Upper lobe of right lung (tissue), 1 donor: ENCODE measurements at places on chromosomes 12 and 14.

DNA sequence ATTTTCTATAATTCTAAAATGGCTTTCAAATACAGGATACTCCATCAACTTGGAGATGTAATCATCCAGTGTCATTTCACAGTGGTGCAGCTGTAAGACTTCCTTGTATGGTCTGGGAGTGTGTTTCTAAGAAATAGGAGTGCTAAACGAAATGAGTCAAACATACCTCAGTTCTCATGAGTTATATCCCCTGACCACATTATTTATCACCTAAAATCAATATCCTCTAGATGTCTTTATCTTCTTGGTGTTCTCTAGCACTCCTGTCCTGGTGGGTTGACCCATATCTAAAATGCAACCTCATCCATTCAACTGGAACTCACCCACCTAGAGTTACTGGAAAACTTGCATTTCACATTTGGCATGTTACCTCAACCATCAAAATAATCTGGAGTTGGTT is 33.2 kb downstream of the TMEM30B start:
- no peak for DNase-seq
- no peak overlapping the region for H3K4me3 ChIP-seq
- no peaks in the 10 kb centered on the region for H3K4me1 ChIP-seq
- H3K27me3 ChIP-seq = no peaks in the 10 kb centered on the region

DNA sequence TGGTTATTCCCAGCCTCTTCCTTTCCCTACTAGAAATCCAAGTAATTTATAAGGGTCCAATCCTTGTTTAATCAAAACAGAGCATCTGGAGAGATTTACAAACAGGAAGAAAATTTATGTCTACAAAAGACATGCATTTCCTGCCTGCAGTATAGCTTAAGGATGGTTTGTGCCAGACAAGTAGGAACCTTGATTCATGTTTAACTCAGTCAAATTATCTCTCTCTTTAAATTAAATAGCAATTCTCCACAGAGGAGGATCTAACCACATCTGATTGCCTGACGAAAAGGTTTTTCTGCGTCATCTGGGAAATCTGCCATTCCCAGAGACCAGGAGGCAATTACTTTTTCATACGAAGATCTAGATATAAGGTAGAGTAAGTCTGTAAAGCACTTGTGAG is 105.2 kb downstream of the ZFC3H1 start:
- no peaks in the 10 kb centered on the region for H3K27me3 ChIP-seq
- no peak for DNase-seq
- H3K4me3 ChIP-seq = no peak overlapping the region
- no peaks in the 10 kb centered on the region for H3K36me3 ChIP-seq

- DNase-seq = no peak
- H3K27me3 ChIP-seq = no peaks in the 10 kb centered on the region
- H3K27ac ChIP-seq = no peak overlapping the region
Observed at GRCh38 chr14:73290279-73290678, 53.0 kb downstream of the PAPLN start.

GRCh38 chr14:69632164-69632563 is 20.8 kb downstream of the SUSD6 start:
- peaks cover 86% of the 10 kb centered on the region for H3K4me1 ChIP-seq
- no peak overlapping the region for H3K4me3 ChIP-seq
- H3K27ac ChIP-seq = no peak overlapping the region
- no peak for DNase-seq
- no peaks in the 10 kb centered on the region for H3K27me3 ChIP-seq

DNA sequence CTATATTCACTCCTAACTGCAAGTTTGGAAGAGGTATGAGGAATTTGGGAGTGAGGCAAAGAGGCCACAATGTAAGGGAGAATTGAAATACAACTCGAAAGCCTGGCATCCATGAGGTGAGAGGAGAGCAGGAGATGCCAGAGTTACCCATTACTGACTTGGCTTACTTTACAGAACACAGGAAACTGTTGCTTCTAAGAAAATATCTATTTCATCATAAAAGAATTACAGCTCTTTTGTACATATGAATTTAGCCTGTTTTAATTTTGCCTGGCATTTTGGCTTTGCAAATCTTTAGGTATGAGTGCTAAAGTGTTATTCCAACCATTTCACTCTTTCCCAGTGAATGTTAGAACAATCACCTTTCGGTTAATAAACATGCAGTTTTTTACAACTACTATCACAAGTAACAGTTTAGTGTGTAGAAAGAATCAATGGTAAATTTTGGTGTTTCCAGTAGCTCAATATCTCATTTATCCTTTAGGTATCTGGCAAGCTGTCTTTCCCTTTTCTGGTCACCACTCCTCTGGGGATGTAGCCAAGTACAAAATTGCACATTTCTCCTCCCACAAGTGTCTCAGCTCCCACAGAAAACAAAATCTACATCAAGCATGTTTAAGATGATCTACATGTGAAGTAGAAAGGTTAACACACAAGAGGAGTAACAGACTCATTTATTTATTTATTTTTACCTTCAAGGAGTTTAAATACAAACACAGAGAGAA is 196.6 kb upstream of the DCN start:
- no peak overlapping the region for H3K27ac ChIP-seq
- no peaks in the 10 kb centered on the region for H3K36me3 ChIP-seq
- DNase-seq = no peak
- no peak overlapping the region for H3K4me3 ChIP-seq
- no peaks in the 10 kb centered on the region for H3K27me3 ChIP-seq

DNA sequence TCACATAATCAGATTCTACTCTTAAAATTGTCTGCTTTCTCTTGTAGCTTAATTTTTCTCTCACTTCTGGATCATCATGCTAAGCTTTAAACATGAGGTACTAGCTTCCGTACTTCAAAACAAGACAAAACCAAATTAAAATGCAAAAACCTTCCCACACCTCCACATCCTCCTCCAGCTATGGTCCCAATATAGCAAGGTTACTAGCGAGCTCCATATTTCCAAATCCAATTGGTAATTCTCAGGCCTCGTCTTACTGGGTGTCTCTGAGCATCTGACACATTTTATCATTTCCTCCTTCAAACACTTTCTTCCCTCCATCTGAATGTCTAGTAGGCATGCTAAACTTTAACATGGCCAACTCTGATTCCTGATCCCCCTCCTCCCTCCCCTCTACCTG is 7.9 kb upstream of the PAPOLA start:
- H3K27me3 ChIP-seq = no peaks in the 10 kb centered on the region
- no peak overlapping the region for H3K4me3 ChIP-seq
- no peak for DNase-seq
- no peak overlapping the region for H3K27ac ChIP-seq

GRCh38 chr12:89834676-89835075 is 126.0 kb upstream of the ATP2B1 start:
- H3K4me3 ChIP-seq = no peak overlapping the region
- H3K27me3 ChIP-seq = no peaks in the 10 kb centered on the region
- no peaks in the 10 kb centered on the region for H3K4me1 ChIP-seq
- H3K36me3 ChIP-seq = no peaks in the 10 kb centered on the region
- H3K27ac ChIP-seq = no peak overlapping the region

GRCh38 chr12:42003031-42003430 is 141.6 kb downstream of the GXYLT1 start:
- H3K27ac ChIP-seq = no peak overlapping the region
- H3K36me3 ChIP-seq = no peaks in the 10 kb centered on the region
- H3K4me3 ChIP-seq = no peak overlapping the region
- no peaks in the 10 kb centered on the region for H3K4me1 ChIP-seq
- DNase-seq = no peak
